ENCODE measurements at places on chromosomes 2 and 18.

DNA sequence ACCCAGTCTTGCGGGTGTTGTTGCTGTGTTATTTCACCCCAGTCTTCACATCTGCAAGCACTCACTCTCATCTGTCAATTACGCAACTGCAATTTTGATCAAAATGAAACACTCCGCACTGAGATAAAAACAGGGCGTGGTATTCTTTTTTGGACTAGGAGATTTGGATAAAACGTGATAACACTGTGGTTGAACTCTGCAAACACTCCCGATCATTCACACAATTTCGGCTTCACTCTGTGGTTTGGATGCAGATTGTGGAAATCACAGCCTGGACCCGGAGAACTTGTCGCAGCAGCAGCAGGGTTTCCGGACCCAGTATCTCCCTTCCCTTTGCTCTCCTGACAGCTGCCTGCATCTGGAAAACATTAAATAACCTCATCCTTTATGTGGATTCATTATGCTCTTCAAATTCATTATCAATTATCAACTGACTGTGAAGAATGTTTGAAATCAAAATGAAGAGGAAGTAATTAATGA, 49.4 kb upstream of the APCDD1 start:
- no peak for DNase-seq

- DNase-seq: no peak
Measured at GRCh38 chr2:39549718-39550464, 112.8 kb upstream of the MAP4K3 start.

GRCh38 chr2:25816249-25816648, 62.0 kb downstream of the ASXL2 start:
- DNase-seq: no peak

DNA sequence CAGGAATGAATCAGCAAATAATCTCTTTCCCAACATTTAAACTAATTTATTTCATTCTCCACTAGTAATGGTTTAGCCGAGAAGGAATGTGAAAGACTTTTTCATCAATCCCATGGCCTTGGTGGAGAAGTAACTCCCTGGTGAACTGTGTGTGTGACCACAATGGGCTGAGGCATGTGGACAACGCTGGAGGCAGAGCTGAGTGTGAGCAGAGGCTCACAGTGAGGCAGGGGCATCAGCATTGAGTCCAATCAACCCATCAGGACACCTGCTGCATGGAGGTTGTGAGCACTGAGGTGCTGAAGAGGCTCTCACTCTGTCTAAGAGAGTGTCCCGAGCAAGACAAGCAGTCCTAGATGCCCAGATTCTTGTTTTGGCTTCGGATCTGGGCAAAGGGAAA, 78.6 kb downstream of the ZNF519 start:
- DNase-seq: no peak

GRCh38 chr18:34965566-34965965, 75.6 kb upstream of the MAPRE2 start:
- DNase-seq: no peak

- no peak for DNase-seq
Measured at GRCh38 chr2:71880846-71881610, 266.6 kb downstream of the CYP26B1 start.

DNA sequence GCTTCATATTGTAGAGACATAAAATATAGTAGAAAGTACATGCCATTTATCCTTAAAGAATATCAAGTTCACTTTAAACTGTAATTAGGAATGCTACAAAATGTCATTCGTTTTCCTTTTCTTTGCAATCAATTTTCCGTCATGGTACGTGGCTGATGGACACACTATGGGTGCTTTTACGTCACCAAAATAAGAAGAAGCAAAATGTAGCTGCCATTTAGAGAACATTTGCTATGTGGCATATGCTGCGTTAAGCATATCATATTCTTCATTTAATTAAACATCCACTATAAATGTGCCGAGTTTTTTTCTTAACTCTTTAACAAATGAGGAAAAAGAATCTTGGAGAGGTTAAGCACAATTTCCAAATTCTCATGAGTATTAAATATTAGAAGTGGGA, 1358.5 kb upstream of the NXPH2 start:
- DNase-seq: no peak

GRCh38 chr18:59083136-59083818, 56.4 kb upstream of the SEC11C start:
- DNase-seq: no peak

DNA sequence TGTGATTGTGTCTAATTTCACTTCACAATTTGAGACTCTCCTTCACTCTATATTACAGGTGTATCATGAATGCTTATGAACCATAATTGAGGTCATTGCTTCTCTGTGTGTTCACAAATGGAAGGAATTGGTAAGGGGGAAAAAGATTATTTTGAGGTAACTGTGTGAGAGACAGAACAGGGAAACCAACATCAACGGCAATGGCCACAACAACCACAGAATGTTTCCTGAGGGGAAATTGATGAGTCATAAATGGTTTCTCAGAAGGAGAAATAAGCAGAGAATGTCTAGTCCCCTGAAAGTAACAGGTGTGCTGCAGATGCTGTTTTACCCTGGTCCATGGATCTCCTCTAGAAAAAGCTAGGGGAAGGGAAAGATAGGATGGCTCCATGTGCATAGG, 361.2 kb upstream of the GALNT5 start:
- no peak for DNase-seq

DNA sequence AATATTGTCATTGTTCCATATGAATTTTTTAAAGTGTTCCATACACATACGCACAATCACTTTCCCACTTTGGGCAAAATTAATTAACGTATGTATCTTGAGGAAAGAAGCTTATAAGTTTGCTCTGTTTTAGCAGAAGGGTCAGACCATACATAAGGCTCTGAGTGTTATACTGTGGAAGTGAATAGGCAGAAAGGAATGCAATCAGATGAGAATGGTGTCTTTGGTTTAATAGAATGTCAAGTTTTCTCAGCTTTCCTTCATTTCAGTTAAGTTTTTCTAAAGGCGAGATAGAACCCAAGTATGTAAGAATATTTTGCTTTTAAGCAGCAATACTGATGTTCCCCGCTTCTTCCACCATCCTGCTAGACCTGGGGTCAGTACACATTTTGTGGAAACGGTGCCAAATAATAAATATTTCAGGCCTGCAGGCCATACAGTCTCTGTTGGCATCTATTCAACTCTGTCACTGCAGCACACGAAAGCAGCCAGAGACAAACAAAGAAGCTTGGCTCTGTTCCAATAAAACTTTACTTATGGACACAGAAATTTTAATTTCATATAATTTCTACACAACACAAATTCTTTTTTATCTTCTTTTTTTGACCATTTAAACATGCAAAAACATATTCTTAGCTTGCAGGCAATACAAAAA, 100.6 kb downstream of the UPP2 start:
- DNase-seq: no peak

- no peak for DNase-seq
Measured at GRCh38 chr18:41966943-41967342, 11.9 kb downstream of the PIK3C3 start.

GRCh38 chr2:200616193-200616592, 30.4 kb downstream of the AOX1 start:
- DNase-seq: no peak

DNA sequence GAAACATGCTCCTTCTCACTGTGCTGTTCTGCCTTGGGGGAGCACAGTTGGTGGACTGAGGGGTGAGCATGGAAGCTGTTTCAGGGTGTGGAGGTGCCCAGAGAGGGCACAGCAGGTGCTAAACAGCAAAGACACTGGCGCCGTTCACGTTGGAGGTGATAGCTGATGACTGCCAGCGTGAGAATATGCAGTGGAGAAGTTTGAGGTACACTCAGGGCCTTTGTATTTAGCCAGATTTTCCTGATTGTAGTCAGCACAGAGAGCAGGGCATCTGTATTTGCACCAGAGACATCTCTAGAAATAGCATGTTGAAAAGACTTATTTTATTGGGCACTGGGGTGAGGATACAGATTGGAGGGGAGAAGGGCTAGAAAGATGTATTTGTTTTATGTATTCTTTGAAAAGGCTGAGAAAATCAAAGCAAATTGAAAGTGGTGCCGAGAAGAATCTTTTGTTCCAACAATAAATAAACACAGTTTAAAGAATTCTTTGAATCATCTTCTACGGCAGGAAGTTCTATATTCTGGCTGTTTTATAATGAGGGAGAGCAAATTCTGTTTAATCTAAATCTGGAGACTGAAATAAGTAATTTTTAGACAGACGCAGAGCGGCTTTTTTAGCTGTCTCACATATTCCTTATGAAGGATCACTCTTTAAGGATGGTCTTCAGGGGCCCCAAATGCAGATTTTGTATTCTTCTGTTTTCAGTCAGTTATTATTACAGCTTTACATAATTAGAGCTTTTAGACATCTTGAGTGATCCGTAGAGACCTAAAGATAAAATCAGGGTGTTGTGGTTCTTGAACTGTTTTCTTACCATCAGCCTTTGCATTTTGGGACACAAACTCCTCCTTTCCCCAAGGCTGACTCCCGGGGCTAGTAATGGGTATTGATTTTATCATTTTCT, 7.1 kb downstream of the ZNF532 start:
- DNase-seq: no peak

DNA sequence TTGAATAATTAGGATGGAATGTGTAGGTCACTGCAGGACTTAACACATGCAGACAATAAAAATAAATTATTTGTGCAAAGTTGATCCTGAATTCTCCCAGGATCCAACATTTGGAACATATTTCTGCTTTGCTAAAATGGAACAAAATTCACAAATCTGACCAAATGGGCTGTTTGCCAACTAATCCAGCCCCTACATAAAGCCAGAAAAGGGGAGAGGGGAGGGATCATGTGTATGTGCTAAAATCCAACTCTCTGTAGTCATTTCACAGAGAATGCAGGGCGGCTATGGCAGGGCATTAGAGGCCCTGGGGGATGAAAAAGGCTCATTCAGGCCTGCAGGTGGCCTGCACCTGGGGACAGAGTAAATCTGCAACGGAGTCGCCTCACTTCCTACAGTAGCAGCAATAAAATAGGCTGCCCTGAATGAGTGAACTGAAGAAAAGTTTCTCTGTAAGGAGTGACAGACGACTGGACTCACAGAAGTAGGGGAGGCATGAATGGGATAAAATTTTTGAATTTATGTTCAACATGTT, 4.0 kb upstream of the ZFP36L2 start:
- DNase-seq: no peak

DNA sequence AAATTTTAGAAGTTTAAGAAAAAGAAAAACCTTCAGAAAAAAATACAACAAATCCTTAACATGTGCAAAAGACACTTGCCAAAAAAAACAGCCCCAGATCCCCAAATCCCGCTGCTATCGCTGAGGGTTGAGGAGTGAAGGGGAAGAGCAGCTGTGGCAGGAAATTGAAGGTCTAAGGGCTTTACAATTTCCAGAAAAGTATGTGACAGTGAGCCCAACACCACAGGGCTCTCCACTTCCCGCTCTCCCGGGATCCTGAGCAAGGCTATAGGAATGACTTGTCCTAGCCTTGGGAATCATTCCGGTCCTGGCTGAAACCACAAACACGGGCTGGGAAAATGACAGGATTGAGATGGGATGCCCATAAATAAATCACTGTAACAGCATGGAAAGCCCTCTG, 191.4 kb downstream of the TMEM163 start:
- DNase-seq: no peak

- no peak for DNase-seq
Measured at GRCh38 chr2:218720048-218721041, 9.7 kb downstream of the TTLL4 start.
